ENCODE measurements at places on chromosomes 4 and X. TPM values are rescaled to one million over a fixed set of nuclear protein-coding genes. Genes with fewer than 3 reads are reported as not detected.

DNA sequence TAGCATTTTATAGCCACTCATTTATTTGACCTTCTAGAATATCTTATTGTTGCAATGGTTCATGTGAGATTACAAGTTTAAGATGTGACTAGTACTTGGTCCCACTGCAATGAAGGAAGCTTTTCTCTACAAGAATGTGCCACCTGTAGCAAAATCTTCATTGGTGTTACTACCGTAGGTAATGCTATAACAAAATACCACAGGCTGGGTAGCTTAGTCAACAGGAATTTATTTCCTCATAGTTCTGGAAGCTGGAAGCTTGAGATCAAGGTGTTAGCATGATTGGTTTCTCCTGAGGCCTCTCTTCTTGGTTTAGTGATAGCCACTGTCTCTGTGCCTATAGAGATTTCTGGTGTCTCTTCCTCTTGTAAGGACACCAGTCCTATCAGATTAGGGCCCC is 441.0 kb downstream of the GPM6A start:
- no peak for DNase-seq

DNA sequence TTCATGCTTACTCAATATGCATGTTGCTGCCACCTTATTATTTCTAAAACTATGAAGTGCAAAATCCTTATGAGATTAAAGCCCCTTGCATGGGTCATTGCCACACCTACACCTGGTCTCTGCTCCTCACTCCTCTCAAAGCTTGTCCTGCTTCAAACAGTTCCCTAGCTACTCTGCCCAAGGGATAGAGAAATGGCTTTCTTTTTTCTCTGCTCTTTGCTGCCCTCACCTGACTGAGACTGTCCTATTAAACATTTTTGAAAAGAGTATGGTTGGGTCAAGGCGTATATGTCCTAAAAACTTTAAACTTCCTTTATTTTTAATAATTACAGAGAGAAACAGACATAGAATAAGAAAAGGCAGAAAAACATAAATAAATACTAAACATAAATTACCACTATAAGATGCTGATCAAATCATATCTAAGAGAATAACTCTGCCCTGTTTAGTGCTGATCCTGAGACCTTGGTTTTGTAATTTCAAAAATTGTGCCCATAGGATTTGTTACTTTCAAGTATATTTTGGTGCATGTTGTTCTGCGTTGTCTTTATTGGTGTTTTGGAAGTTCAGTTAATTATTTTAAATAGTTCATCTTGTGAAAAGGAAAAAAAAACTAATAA is 704.9 kb upstream of the PABPC4L start:
- DNase-seq = no peak

- DNase-seq = no peak
Observed at GRCh38 chr4:56255820-56256219, 131.5 kb downstream of the AASDH start.

- DNase-seq = no peak
Observed at GRCh38 chr4:129804461-129804981, 708.6 kb downstream of the C4orf33 start.

TBCK gene
- total RNA-seq = 49.9 TPM

GRCh38 chr4:1765409-1766072 is 27.6 kb upstream of the FGFR3 start:
- no peak for DNase-seq

Measured in osteocyte (in vitro differentiated cells).